ENCODE measurements at places on chromosomes 12 and 14.

DNA sequence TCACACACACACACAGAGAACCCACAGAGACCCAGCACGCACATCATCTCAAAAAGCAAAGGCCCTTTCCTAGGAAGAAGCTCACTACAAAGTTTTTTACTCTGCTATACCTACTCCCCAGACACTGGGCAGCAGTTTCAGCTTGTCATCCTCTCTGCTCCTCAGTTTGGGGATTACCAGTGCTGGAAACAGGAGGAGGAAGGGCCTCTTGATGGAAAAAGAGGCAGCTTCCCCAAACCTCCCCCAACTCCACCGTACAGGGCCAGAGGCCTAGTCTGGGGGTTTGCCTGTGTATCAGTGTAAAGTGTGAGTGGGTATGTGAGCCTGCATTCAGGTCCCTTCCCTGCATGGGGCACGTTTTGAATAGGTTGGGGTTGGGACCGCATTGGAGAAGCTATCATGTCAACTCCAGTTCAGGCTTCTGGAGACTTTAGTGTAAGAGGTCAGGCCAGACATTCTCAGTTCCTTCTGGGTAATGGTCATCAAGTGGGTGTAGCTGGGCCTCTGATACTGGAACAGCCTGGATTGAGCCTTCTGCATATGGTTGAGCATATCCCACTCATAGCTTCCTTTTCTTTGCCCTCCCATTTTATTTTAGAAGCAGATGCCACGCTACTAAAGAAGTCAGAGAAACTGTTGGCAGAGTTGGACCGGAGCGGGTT is 1.2 kb downstream of the REM2 start:
- no peak for DNase-seq

DNA sequence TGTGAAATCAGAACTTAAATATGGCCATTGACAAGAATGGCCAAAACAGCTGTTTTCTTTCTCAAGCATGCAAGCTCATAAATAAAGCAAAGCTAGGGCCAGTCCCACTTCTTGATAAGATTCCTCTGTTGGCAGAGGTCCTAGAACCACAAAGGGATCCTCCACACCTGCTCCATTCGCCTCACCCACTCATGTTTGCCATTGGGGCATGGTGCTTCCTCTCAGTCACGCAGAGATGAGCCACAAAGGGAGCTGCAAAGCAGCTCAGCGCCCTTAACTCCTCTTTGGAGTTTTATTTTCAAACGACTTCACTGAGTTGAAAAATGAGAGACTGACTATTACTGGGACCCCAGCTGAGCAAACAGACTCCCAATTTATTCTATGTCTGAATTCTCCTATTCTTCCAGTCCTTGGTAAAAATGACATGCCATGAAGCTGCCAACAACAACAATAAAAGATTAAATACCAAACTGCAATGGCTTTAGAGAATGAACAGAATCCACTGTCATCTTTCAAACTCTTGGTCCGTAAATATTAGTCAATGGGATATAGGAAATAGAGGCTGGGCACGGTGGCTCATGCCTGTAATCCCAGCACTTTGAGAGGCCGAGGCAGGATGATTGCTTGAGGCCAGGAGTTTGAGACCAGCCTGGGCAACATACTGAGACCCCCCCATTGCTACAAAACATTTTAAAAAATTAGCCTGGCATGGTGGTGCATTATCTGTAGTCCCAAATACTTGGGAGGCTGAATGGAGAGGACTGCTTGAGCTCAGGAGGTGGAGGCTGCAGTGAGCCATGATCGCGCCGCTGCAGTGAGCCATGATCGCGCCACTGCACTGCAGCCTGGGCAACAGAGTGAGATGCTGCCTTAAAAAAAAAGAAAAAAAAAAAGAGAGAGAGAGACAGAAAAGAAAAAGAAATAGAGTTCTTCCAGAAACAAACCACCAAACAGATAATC is 16.4 kb downstream of the MANSC1 start:
- DNase-seq, result no peak

DNA sequence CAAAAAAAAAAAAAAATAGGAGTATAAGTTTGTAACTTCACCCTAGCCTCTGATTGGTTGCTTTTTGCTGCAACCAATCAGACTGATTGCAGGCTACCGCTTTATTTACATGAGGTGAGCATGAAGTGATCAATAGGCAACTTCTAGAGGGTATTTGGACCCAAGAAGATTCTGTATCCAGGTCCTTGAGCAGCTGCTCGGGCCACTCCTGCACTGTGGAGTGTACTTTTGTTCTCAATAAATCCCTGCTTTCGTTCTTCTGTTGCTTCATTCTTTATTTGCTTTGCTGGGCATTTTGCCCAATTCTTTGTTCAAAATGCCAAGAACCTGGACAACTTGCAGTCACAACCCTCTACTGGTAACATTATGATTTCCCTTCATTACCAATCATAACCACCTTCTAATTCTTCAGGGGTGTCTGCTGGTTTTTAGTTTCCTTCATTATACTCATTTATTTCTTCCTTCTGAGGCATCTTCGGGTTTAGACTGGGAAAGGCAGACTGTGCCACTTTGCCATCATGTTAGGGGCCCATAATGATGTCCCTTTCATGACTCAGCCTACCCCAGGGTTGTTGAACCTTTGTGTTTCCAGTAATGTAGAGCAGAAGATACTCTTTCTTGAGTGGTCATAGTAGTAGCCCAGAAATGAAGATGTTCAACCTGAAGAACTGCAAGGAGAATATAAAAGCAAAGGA is 43.4 kb upstream of the LIMA1 start:
- peak; percentile 60 for DNase-seq

- DNase-seq, result no peak
Measured at GRCh38 chr12:4443616-4444015, 2.0 kb downstream of the FGF6 start.

DNA sequence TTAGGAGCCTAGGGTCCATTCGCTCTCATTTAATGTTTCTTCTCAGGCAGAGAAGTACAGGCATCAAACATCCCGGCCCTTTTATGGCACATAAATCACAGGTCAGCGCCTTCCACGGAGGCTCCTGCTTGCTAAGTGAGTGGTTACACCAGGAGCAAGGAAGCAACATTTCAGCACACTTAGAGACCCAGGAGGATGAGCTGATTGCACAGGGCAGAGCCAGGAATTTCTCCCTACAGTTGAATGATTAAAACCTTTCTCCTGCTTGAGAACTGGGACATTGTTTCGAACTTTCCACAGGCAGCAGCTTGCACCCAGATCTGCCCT is 233.4 kb downstream of the SPTSSA start:
- no peak for DNase-seq

DNA sequence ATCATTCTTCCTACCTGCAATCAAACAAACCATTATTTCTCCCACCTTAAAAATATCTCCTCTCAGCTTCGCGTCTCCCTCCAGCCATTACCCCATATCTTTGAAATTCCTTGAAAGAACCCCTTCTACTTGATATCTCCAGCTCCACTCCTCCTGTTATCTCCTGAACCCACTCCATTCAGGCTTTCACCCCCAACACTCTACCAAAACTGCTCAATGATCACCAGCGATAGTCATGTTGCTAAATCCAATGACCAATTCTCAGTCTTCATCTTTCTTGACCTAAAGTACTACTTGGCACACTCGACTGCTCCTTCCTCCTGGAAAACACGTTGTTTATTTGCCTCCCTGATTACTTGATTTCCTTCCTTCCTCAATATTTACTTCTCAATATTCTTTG is 70.1 kb downstream of the DUSP16 start:
- DNase-seq, result no peak

GRCh38 chr14:65791191-65791981 is 378.9 kb downstream of the FUT8 start:
- DNase-seq, result no peak

GRCh38 chr14:77613201-77613600 is 3.2 kb downstream of the SPTLC2 start:
- no peak for DNase-seq

GRCh38 chr12:6953442-6954315 is 2.5 kb downstream of the PTPN6 start:
- DNase-seq, result no peak

DNA sequence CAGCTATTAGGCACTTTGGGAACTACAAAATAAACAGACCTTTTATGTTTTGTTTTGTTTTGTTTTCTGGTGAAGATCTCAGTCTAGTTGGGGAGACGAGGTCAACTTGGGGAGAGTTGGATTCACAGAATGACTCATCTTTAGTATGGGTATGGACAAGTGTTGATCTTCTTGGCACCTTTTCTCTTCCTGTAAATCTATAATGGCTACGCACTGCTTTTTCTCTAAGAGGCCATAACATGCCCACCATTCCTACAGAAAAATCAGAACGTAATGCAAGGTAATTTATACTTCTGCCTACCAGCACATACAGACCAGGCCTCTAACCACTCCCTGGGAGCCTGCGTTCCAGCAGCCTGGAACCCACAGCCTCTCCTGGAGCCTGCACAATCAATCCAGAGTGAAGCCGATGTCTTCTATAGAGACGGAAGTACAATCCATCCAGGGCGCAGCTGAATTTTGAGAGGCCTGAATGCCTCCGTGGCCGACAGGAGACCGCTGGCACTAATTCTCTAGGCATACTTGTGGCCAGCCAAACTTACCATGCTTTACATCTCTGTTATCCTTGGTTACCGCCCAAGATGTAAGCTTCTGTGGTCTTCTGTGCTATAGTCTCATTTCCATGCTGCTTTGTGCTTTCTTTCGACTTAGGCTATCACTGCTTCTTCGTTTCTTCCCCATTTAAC is 717 bp downstream of the PPHLN1 start:
- DNase-seq, result no peak

Data from NCI-H446 (cell line).